Cerebellar nuclear complex (tissue), 1 donor: ENCODE measurements at places on chromosomes 13 and 19.

GRCh38 chr13:103102482-103102881, 36.3 kb upstream of the SLC10A2 start:
- DNase-seq: no peak

DNA sequence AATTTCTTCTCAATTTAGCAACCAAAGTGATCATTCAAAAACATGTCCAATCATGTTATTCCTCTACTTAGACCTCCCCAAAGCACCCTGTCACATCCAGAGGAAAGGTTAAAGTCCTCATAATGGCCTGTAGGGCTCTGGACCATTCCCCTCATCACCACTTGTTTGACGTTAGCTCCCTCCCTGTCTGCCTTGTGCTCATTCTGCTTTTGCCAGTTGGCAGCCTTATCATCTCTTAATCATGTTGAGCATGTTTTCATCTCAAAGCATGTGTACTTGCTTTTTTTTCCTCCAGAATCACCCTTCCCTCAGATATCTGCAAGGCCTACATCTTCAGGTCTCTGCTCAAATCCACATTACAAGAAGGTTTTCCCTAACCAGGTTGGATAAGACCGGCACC, 25.9 kb downstream of the UBAC2 start:
- no peak for DNase-seq

DNA sequence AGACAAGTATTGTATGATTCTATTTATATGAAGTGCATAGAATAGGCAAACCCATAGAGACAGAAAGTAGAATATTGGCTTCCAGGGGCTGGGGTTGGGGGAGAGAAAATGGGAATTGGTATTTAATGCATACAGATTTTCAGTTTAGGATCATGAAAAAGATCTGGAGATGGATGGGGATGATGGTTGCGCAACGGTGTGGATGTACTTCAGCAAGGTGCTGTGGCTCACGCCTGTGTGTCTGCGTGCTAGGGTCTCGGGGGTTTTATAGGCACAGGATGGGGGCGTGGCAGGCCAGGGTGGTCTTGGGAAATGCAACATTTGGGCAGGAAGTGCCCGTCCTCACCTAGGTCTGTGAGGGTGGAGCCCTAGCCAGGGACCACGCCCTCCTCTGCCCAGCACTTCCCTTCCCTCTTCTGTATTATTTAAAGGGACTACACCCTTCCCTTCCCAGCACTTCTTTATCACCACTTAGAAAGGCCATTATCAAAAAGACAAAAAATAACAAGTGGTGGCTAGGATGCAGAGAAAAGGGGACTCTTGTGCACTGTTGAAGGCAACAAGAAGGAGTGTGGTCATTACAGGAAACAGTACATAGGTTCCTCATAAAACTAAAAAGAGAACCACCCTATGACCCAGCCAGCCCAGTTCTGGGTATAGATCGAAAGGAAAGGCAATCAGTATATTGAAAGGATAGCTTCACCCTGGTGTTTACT, 29.0 kb downstream of the LILRB4 start:
- DNase-seq: no peak

DNA sequence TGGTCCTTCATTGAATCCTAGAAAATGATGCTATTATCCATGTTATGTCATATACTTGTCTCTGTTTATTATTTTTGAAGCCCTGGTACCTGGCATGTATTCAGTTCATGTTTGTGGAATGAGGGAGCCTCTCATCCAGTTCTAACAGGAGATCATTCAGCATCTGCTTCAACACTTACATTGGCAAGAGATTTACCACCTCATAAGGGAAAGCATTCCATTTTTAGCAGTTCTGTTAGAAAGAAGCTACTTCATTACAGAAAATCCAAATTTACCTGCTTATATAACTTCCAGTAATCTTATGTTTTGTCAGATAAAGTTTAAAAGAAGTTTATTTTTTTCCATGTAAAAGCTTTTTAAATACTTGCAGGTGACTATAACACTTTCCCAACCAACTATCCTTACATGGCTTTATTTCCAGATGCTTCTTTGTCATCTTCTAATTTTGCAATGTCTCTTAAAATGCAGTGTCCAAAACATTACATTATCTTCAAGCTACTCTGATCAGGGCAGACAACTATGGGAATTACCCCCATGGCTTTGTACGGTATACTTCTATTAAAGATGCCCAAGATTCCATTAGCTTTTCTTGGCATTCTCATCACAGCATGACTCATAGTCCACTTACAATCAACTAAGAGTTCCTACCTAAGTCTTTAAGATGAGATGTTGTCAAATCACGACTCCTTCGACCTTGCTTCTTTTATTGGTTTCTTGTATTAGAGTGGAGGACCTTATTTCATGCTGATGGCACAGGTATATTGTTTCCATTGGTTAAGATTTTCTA, 262.1 kb downstream of the PCDH9 start:
- no peak for DNase-seq

- no peak for DNase-seq
Measured at GRCh38 chr19:51097166-51097738, 11.0 kb downstream of the CTU1 start.

DNA sequence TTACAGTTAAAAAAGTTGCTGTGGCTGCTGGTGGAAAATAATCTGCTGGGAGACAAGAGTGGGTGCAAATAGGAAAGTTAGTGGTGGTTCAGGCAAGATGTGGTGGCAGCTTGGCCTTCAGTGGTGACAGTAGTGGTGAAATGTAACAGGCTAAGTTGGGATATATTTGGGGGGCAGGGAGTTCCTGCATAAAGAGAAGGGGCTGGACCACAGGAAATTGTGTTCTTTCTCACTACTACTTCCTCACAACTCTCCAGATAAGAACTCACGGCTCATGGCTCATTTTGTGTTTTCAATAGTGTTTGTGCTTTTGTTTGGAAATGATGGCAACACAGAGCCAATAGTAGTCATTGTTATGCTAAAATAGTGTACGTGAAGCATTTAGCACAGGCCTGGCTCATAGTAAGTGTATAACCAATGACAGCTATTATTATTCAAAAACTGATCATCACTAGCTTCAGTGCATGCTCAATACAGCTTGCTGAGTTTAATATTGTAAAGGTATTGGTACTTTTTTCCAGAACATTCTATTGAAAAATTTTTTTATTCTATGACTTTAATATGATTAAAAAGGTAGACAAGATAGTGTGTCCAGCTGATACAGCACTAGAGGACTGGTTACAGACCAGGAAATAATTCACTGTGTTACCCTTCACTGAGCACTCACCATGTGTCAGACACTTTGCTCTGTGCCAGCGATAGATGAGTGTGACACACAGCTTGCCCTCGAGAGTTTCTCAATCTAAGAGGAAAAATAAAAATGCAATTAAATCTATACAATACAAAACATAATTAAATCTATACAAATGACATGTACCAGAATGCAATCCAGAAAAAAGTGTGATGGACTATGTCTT, 209.8 kb downstream of the POU4F1 start:
- DNase-seq: no peak

DNA sequence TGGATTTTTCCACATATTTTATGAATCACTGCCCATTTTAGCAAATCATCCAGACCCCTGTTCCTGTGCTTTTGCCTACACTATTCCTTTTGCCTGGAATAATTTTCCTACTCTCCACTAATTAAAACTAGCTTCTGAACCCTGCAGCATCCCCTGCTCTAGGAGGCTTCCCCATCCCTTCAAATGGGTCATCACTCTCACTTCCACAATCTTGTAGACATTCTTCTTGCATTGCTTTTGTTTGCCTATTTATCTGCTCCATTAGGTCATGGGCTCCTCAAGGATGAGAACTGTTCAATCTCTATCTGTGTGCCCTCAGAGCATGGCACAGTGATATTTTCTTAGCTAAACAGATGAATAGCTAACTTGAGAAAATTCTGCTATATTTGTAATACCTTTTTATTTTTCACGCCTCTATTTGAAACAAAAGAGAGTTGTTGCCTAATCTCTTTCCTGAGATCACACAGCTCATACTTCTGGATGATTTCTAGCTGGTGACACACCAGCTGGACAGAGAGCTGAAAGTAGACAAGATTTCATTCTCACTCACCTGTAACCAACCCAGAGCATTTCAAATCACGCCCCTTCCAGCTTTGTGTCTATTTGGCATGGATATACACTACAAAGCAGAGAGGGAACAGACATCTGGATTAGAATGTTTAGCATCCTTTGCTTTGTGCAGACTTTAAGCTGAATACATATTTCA, 466.0 kb downstream of the FOXO1 start:
- no peak for DNase-seq

DNA sequence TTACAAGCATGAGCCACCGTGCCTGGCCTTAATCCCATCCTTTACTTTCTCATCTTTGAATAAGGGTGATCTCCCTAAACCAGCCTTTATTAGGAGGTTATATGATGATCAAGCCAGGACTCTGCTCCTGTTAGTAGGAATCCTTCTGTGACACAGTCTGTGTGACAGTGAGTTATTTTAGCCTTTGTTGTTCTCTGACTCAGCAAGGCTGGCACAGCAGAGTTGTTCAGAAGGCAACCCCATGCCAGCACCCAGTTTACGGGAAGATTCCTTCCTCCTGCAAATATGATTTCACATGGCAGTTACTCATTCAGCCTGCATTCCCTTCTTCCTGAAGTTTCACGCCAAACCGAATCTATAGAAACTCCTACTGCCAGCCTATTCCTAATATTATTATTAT, 10.5 kb upstream of the MIER2 start:
- no peak for DNase-seq

GRCh38 chr19:15231271-15231670, 977 bp downstream of the EPHX3 start:
- DNase-seq: no peak

DNA sequence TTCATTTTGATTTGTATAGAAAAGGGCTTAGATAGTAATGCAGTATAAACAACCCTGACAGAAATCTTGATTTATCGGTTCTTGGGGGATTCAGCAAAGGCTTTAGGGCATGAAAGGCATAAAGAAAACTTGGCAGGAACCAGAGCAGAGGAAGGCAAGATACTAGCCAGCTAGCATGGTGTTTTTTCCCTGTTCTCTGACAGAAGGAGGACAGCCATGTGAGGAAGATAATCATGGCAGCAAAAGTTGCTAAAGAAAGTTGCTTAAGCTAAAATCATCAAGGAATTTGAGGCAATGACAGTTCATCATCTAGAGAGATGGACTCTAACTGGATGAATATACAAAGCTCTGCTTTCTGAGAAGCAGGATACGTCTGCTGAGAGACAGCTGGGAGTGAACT, 294.1 kb downstream of the KCNRG start:
- DNase-seq: no peak

GRCh38 chr13:113402471-113403254, 38.7 kb upstream of the GRTP1 start:
- DNase-seq: no peak

DNA sequence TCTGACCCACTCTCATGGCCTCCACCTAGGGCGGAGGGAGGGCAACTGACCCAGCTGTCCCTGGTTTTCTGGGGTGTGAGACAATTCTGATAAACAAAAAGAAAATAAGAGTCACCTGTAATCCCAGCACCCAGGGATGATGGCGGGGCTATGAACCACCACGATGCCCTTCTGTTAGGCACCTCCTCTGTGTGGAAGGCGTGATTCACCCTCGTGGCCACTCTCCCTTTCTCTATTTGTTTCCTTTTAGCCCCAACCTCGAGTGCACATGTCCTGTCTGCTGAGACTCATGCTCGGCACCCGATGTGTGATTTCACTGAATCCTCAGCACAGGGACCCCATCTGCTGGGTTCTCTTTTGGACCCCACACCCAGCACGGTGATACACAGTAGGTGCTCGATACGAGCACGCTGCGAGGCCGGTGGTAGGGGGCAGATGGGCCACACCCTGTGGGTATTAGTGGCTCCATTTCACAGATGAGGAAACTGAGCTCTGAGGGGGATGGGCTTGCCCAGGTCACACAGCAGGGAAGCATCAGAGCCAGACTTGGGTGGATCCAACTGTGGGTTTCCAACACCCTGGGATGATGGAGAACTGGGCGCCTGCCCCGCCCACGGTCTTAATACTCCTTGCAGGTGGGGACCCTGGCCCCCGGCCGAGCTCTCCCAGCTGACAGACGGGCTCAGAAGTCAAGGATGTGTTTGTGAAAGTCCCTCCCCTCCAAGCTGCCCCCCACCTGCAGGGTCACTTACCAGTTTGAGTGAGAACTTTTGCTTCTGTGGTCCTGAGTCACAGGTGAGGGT, 24.9 kb downstream of the VRK3 start:
- no peak for DNase-seq

DNA sequence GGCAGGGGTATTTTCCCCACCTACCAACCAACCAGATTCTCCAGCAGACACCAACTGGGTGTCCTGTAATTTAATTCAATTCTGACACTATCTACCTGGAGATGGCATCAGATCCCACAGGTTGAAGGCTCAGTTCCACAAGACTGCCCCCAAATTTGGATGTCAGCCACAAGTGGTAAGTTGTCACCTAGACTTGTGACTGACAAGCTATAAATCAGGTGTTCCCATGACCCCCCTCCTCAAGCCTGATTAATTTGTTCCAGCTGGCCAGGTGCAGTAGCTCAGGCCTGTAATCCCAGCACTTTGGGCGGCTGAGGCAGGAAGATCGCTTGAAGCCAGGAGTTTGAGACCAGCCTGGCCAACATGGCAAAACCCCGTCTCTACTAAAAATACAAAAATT, 10.6 kb upstream of the HAUS5 start:
- DNase-seq: no peak

DNA sequence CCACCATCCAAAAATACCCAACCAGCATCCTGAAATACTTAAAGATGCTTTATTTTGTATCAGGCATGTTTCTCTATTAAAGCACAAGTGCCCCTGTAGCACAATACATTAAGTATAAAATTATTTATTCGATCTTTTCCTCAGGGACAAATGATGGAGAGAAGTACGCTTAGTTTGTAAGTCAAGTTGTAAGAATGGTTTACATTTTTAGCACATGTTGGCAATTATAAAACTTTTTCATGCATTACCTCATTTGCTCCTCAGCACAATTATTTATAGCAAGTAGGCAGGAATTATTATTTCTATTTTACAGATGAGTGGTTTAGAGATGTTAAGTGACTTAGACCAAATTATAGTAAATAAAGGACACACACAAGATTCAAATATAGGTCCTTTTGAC, 232.6 kb upstream of the HTR2A start:
- DNase-seq: no peak

DNA sequence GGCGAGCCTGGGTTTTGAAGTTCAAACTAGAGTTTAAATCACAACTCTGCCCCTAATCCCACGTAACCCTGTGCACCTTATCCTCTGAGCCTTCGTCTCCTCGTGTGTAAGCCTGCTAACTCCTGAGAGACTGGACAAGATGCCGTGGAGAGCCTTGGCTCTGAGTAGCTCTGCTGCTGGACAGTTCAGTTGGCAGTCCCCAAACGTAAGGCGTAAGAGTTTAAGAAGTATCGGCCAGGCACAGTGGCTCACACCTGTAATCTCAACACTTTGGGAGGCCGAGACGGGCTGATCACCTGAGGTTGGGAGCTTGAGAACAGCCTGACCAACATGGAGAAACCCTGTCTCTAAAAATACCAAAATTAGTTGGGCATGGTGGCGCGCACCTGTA, 4.7 kb upstream of the CD79A start:
- no peak for DNase-seq
